Suppressor macrophage (primary cell): ENCODE measurements at places on chromosomes 12 and 14.
A peak's percentile ranks its signal among the peaks of the same experiment; 100 is the strongest.

DNA sequence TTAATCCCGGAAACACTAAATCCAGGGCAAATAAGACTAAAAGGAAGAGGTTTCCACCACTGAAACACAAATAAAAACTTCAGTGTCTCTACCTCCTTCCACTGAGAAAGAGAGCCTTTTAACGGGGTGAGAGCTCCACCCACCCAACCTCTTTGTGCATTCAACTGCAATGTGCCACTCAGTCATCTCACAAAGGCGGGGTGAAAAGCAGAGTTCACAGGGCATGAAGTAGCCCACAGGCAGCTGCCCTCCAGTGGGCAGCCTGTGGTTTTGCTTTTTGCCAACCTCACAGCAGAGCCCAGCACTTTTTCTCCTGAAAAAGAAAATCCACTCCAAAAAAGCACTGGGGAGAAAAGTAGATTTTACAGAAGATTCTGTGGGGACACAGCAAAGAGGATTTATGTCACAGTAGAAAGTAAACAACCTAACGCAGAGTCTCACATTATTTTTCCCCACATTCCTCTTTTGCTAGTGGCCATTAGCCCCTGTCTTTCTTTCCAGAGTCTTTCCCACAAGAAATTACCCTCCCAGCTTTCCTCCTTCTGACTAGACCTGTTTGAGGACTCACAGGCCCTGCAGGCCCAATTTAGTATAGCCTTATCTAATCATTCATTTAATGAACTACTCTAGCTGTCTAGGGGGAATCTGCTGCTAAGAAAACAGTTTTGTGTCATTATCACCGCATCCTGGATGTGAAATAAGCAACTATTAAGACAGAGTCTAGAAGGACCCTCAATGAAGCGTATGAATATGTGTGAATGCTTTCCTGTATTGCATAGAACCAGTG is 753.8 kb upstream of the FOXG1 start:
- DNase-seq: no peak

DNA sequence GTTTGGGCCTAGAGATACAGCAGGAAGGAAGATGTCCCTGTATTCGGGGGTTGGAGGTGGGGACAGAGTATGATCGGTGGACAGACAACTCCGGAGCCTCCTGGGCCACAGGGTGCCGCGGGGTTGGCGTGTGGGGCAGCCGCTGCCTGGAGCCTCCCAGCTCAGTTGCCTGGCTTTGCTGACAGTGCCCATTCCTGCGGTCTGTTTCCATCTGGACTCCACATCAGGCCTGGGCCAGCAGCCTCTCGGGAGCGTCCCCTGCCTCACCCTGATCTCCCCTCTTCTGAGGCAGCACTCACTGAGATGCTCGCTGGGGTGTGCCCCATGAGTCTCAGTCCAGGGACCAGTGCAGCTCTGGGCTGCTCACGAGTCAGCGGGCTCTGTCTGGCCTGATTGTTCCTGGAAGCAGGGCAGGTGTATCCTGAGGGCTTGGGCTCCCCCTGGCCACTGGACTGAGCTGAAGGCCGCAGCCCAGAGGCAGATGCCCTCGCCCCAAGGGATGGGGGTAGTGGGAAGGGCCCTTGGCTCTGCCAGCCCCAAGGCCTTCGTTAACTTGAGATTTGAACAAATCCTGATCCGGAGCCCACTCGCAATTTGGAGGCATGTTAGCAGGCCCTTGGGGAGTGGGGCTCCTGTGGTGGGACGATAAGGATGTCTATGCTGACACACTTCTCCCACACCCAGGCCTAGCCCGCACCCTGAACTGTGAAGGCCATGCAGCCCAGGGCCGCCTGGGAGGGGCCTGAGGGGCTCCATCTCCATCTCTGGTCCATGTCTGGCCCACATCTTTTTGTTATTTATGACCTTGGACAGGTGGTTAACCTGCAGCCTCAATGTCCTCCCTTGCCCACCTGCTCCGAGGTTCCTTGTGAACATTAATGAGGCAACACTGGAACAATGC is 7.5 kb downstream of the HIP1R start:
- no peak for DNase-seq

DNA sequence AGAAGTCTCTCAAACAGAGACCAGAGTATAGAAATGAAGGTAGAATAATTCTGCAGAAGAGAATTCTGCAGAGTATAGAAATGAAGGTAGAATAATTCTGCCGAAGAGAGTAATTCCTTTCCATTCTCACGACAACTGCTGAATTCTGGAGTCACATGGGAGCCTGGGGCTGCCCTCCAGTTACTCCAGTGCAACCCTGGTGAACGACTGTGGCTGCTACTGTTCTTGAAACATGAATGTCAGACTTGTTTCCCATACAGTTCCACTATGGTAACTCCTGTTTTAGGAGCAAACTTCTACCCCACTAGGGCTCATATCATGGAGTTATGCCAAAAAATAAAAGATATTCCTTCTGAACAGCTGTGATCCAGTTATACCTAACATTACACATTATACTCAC is 164.4 kb downstream of the KICS2 start:
- DNase-seq: no peak

GRCh38 chr12:71873821-71874220 is 34.3 kb downstream of the TBC1D15 start:
- DNase-seq: no peak

DNA sequence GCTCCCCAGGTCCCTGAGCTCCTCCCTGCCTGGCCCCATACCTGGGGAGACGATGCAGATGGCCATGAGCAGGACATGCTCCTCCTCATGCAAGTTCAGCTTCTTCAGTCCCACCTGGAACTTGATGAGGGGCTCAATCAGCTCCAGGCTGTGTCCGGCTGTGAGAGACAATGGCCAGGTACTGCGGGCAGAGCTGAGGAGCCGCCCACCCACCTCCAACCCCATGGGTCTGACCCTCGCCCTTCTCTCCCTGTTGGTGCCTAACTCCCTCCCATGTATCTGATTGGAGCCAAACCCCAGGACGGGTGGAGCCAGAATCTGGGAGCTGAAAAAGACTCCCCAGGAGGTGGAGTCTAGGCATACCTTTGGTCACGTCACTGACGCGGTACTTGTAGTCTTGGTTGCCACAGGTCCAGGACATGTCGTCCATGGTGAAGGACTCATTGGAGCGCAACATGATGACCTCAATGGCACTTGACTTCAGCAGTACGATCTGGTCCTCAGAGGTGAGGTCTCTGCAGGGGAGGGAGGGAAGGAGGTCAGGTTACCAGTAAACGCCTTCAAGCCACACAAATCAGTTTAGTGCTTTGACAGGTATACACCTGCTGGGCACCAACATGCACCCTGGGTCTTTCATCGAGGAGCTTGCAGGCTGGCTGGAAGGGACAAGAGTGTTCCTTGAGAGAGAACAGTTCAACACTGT is 26.7 kb upstream of the HDAC7 start:
- DNase-seq: no peak

DNA sequence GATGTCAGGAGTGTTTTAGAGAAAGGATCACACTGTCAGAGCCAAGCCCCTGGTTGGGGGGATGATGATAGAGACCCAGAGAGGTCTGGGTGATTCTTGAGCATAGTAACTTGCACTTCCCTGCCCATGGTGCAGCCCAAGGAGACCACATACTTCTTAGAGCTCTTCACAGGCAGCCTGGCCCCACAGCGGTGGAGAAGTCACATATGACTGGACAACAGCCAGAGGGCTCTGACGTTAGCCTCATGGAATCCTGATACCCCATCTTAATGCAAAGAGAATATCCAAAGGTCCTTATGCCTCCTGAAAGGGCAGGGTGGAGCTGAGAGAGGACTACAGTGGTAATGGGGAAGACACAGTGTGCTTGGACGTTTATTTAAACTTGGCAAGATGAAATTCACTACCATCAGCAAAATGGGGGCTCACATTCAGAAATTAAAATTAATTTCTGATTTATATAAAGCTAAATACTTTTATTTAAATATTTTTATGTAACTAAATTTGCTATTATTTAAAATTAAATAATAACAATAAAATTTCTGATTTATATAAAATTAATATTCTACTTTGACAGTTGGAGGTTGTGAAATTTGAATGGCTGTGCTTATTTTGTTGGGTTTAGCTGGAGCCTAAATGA is 131.3 kb downstream of the KTN1 start:
- DNase-seq: no peak

DNA sequence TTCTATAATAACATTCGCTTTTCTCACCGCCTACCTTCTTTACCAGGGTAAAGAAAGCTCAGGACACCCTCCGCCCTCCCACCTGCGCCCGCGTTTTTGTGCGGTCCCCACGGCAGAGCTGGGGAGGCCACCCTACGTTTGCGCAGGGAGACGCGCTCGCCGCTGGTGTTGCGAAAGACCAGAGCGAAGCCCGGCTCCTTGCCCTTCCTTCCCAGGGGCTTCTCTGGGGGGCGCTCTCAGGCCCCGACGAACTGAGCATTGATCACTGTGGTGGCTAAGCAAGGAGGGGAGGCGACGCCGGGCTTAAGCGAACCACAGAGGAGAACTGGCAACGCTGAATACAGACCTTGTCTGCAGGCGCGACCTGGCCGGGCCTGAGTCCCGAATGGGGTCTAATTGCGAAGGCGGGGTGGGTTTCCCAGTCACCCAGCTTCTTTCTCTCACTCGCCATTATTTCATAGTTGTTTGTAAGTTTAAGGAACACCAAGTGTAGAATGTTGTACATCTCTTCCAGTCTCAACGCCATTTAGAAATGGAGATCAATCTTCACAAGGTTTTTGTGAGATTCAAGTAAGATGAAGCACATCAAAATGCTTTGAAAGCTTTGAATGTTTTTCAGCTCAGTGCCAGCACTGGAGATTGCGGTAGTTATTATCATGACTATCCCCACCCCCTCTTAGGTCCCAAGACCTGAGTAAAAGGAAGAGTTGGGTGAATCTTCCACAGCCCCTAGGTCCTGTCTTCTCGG is 1.7 kb upstream of the NKX2-1 start:
- DNase-seq: no peak

- DNase-seq: peak; percentile 14
Observed at GRCh38 chr12:121138284-121138683, 5.6 kb downstream of the P2RX7 start.

DNA sequence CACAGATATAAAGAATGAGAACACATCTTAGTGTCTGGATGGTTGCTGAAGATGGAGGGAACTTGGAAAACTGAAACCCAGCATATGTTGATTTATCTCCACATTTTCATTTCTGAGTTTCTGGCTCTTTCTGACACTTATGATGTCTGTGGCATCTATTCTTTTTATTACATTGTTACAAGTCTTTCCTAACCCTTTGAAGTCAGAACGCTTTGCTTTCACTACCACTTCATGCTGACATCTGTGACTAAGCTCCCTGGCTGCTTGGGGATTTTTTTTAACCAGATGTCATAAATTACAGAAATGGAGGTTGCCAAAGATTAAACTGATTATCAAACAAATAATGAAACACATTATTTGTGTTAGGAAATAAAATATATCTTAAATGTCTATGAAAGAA is 188.7 kb downstream of the KITLG start:
- DNase-seq: peak; percentile 15

DNA sequence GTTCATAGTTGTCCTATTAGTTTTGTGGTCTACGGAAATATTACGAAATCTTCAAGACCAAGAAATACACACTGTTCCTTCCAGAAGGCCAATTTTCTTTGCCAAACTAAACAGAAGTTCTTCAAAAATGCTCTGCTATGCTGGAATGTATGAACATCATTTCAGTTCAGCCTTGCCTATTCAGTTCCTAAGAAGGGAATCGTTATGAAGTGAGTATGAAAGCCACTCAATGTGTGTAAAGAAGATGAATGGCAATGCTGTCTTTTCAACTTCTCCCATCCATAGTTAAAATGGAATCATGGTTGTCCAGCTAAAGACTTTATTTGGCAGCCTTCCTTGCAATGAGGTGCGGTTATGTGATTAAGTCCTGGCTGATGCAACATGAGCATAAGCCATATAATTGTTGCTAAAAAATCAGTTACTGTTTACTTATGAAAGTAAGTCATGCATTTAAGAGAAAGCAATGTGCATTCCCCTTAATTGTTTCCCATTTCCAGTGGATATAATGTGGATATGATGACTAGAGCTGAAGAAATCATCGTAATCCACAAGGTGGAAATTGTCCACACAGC is 73.8 kb upstream of the PTPRR start:
- no peak for DNase-seq

GRCh38 chr14:28751467-28752058 is 15.0 kb upstream of the FOXG1 start:
- peak; percentile 47 for DNase-seq

- no peak for DNase-seq
Observed at GRCh38 chr12:78473561-78473960, 391.0 kb upstream of the SYT1 start.

DNA sequence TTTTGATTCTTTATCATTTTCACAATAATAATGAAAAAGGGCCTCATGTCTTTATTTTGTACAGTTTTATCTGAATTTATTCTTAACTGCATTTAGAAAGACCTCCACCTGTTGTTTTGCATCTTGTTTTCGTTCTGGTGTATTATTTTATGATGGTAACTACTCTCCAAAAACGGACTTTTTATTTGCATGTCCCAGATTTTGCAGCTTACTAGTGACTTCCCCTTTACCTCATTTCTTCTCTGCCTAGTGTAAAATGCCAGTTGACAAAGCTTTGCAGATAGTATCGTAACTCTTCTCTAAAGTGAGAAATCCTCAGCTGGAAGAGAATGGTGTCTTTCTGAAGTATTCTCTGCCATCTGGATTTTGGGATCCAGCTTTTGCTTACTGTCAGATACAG is 17.2 kb downstream of the PEX5 start:
- DNase-seq: no peak

DNA sequence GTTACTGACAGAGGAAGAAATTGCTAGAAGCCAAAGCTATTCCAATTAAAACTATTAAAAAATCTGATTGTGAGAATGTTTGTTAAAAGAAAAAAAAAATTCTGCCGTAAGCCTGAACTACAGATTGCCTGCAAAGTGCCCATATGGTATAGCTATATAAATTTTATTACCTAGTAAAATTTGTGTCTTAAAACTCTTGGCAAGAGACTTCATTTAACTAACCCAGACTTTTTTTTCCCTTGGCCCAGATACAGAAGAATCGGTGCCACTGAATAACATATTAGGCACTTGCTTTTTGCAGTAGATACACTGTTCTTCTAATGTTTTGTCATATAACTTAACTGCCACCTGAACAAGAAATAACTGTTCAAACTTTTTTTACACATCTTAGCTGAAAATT is 125.5 kb downstream of the RPS29 start:
- no peak for DNase-seq

DNA sequence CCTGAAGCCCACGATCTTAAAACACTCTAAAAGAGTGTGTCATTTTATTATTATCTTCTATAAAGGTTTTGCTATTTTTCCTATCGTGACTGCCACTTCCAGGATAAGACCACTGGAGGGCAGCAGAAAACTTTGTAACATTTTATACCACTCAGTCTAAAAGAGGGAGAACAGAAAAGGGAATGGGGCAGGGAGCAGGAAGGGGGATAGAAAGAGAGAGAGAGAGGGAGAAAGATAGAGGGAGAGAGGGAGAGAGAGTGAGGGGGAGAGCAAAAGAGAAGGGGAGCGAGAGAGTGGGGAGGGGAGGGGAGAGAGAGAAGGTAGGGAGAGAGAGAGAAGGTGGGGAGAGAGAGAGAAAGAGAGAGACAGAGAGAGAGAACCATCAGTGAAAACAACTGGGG is 2.0 kb upstream of the ART4 start:
- peak; percentile 80 for DNase-seq

GRCh38 chr14:102316338-102316742 is 3.2 kb upstream of the ZNF839 start:
- peak; percentile 64 for DNase-seq

GRCh38 chr14:73468828-73469375 is 10.6 kb upstream of the NUMB start:
- peak; percentile 37 for DNase-seq

GRCh38 chr12:81809829-81810595 is 50.9 kb upstream of the PPFIA2 start:
- peak; percentile 6 for DNase-seq
